ENCODE measurements at places on chromosomes 12 and 14. TPM values are rescaled to one million over a fixed set of nuclear protein-coding genes. Genes with fewer than 3 reads are reported as not detected.

RBP5 gene
- 0.42 TPM for total RNA-seq

GRCh38 chr12:95646781-95647190 lies 95.5 kb upstream of the USP44 start:
- no peak for DNase-seq

DNA sequence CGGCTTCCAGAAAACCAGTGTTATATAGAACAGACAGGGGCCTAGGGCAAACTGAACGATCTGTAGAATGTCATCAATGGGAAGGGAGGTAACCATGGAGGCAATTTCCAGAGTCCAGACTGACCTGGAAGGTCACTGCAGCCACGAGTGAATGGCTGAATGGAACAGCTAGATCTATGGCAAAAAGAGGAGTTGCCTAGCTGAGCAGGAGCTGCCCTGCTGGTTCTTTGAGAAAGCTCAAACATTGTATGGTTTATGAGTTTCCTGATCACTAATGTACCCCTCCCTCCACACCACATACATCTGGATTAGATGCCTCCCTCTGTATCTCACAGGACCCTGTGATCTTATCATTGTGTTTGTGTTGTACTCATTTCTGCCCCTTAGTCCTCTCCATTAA lies 1.0 kb upstream of the RERG start:
- DNase-seq: no peak

KRT6C gene
- not detected for total RNA-seq

- DNase-seq: no peak
Observed at GRCh38 chr12:46963977-46964971, 115.1 kb upstream of the PCED1B start.

GRCh38 chr14:103504991-103505565 lies 17.6 kb downstream of the CKB start:
- DNase-seq: no peak

DNA sequence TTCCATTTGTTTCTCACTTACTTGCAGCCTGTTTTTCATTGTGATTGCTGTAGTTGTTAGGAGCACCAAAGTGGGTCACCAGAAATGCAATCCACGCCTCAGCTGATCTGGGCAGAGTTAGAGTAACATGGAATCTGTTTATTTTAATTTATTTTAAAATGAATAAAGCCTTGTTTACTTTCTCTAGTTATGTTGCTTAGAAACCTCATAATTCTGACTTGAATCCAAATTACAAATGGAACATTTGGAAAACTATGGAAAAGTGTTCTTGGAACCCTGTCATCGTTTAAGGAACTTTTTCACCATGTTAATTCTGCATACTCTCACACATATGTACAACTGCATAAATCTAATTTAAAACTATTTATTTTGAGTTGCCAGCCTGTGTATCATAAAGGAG lies 92.2 kb upstream of the DAAM1 start:
- no peak for DNase-seq

DNA sequence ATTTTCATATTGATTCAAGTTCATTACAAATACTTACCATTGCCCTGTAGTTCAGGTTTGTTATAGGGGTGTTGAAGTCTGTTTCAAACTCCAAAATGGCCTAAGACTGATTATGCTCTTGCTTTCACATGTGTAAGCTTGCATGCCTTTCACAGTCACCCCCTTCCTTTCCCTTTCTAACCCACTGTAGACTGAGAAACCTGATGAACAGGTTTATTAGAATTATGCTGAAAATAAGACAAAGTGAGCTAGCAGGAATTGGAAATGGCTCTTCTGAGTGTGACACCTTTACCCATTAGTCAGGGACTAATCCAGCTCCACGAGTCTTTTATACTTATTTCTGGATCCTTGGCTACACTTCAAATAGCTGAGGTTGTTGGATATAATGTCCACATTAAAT lies 38.9 kb downstream of the FBXO33 start:
- no peak for DNase-seq

DNA sequence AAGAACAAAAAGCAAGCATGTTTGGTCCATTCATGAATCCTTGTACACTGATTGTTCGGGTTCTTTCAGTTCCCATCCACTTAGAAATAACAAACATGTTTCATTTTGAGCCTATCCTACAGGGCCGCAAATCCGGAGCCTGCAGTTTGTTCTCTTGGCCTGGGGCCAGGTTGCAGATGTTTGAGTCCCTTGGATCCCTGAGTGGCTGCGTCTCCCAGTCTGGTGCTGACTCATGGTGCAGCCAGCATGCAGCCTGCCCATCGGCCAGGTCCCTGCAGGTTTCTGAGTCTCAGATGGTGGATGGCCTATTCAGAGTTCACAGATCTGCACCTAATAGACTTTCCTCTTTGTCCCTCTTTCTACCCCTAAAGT lies 1.9 kb upstream of the DYNC1H1 start:
- DNase-seq: no peak

DNA sequence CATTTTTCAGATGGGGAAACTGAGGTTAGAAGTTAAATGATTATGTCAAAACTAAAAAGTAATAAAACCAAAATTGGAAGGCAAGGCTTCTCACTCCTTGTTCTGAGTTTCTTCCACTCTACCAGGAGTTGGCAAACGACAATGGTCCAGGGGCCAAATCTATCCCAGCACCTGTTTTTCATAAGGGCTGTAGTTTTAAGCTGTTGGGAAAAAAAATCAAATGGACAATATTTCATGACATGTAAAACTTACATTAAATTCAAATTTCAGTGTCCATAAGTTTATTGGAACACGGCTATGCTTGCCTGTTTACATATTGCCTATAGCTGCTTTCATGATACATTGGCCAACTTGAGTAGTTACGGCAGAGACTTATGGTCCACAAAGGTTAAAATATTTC lies 56.7 kb upstream of the TMCC3 start:
- no peak for DNase-seq

STXBP6 gene
- not detected for total RNA-seq

- no peak for DNase-seq
Observed at GRCh38 chr12:100842156-100842555, 47.6 kb downstream of the ANO4 start.

DNA sequence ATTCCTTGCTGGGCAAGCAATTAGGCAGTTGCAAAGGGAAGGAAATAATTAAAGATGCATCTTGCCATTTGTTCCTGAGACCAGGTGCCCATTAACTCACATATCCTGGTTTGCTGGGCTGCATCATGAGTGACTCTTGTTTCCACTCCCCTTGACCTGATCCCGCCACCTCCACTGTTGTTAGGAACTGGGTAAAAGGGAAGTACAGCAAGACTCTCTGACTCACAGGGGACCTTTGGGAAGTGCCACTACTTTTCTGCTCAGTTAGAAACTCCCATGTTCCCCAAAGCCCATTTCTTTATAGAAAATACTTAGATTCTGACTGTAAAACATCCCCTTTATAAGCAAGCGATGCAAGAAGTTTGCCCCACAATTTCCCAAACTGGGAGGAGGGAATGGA lies 186.0 kb upstream of the BCL2L14 start:
- no peak for DNase-seq

GRCh38 chr12:76984566-76984965 lies 80.8 kb downstream of the E2F7 start:
- DNase-seq: no peak

GRCh38 chr12:52127683-52128450 lies 48.4 kb downstream of the SMIM41 start:
- DNase-seq: no peak

- no peak for DNase-seq
Observed at GRCh38 chr12:126346087-126346486, 1280.9 kb downstream of the AACS start.

- DNase-seq: no peak
Observed at GRCh38 chr12:103647267-103647666, 60.2 kb downstream of the STAB2 start.

- DNase-seq: no peak
Observed at GRCh38 chr14:90096566-90096965, 34.8 kb downstream of the KCNK13 start.

DNA sequence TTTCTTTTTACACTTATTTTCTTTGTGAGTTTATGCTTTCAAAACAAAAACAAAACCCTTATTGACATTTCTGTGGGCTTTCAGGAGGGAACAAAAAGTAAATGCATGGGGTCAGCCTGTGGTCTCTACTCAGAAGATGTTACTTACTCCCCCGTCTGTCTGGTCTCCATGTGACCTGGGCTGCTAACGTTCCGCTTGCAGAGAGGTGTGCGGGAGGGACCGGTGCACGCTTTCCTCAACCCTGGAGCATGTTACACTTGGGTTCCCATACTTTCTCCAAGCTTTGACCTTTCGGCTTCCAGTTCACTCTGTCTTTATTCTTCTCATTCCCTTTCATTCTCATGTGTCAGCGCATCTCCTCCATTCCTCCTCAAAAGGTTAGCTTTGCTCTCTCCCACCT lies 36.5 kb downstream of the ZC3H14 start:
- DNase-seq: no peak

DNA sequence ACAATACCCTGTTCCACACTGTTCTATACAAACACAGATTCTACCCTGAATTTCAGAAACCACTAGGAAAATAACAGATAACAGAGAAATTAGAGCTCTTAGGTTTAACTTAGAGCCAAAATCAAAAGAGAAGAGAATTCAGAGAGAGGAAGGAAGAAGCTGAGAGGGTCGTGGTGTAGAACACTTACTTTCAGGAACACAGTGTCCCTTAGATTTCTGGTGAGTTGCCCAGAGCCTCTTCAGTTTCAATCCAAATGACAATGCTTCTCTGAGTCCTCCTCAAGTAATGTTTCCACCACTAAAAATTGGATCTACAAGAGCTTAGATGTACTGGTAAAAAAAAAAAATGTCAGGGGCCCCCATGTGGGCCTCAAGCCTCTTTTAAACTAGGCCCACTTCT lies 2.6 kb downstream of the YAF2 start:
- no peak for DNase-seq

DNA sequence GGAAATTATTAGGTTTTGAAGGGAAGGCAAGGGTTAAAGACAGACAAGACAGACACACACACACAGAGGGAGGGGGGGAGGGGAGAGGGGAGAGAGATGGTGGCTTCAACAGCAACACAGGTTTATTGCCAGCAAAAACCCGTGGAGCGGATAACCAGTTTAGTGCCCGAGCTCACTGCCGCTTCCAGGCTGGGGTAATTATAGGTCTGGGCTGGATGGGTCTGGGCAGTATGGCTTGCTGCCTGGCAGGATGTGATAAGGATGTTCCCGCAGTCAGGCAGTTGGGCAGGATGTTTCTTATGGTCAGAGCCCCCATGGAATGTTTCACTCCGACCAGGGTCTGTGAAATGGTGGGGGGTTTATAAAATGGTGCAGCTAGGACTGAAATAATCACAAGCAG lies 4.4 kb upstream of the TDRD9 start:
- no peak for DNase-seq

DNA sequence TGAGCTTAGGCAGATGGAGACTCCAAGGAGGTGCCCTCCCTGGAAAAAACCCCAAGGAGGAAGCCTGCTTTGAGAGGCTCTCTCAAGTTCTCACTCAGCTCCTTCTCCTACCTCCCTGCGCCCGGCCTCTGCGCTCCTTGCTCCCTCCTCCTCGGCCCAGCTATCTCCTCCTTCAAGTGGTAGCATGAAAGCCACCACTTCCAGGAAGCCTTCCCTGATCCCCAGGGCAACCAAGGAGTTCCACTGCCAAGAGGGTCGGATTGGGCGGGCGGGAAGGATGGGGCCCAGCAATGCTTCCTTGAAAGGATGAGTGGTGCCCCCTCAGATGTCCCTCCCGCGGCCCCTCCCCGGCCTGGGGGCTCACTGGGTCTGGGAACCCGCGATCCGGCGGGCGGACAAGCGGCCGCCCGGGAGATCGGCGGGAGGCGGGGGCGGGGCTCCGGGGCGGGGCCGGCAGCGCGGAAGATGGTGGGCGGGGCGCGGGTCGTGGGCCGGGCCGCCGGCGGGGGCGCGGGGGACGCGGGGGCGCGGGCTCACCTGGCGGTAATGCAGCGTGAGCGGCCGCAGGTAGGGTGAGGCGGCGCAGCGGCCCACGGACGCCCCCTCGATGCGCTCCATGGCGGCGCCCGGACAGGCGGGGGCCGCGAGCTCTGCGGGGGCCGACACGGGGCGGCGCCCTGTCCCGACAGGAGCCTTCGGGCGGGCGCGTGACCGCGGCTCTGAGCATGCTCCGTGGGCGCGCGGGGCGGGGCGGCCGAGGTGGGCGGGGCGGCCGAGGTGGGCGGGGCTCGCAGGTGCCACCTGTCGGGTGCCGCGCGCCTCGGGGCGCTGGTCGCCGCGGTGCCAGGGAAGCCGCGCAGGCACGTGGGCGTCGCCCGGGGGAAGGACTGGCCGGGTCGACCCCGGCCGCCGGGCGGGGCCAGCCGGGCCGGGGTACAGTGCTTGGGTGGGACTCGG lies at the start of gene NUDT14:
Gene NUDT14 (minus strand): TSS at position 721 of the 957 bp plus-strand sequence. CDS start 103 bp downstream, at position 618.
- DNase-seq: peak; percentile 87
